Activated naive CD4-positive, alpha-beta T cell treated with anti-CD3 and anti-CD28 coated beads, Interleukin-2, amount 50 U/mL, for 72 hours (primary cell): ENCODE measurements at places on chromosomes 12 and 14.

DNA sequence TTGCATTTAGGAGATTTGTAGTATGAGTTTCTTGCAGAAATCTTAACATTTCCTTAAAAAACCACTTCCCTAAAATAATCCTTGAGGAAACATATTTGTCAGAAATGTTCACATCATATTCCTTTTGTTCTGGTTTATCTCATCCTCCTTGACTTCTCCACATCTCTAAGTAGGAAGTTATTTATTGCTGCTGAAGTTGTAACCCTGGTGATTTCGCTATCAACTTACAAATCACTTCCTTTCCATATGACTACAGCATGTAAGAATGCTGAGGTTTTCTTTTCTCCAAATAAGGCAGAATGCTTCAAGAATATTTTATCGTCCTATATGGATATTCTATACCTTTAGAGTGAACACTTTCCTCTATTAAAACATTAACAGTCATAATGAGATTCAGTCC lies 751.7 kb downstream of the NRXN3 start:
- DNase-seq: no peak

GRCh38 chr14:88698651-88699050 lies 94.1 kb downstream of the EML5 start:
- no peak for DNase-seq

GRCh38 chr14:34593740-34594375 lies 36.1 kb downstream of the SNX6 start:
- DNase-seq: no peak

DNA sequence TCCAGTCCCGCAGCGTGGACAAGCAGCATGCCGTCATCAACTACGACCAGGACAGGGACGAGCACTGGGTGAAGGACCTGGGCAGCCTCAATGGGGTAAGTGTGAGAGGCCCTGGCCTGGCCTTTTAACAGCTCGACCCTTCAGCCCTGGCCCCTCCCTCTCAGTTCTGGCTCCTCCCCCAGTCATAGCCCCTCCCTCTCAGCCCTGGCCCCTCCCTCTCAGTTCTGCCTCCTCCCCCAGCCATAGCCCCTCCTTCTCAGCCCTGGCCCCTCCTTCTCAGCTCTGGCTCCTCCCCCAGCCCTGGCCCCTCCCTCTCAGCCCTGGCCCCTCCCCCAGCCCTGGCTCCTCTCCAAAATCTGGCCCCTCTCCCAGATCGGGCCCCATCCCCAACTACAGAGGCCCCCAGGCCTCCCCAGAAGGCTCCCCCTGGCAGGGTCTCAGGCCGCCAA lies 11.2 kb downstream of the CEP170B start:
- no peak for DNase-seq

- peak; percentile 51 for DNase-seq
These were observed 56.4 kb downstream of the VCPKMT start for GRCh38 chr14:50059763-50060616.

DNA sequence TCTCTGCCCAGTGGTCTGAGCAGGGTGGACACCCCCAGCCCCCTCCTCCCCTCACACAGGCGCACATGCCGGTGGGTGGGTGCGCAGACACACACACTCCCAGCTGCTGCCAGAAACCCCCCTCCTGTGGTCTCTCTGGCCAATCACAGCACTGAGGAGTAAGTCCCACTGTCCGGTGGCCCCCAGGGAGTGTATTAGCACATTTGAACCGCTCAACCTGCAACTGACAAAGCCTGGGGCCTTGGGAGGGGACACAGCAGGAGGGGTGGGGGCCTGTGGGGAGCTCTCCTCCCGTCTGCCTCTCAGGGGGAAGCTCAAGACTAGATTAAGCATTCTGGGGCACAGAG lies 11.7 kb downstream of the FIGNL2 start:
- no peak for DNase-seq

DNA sequence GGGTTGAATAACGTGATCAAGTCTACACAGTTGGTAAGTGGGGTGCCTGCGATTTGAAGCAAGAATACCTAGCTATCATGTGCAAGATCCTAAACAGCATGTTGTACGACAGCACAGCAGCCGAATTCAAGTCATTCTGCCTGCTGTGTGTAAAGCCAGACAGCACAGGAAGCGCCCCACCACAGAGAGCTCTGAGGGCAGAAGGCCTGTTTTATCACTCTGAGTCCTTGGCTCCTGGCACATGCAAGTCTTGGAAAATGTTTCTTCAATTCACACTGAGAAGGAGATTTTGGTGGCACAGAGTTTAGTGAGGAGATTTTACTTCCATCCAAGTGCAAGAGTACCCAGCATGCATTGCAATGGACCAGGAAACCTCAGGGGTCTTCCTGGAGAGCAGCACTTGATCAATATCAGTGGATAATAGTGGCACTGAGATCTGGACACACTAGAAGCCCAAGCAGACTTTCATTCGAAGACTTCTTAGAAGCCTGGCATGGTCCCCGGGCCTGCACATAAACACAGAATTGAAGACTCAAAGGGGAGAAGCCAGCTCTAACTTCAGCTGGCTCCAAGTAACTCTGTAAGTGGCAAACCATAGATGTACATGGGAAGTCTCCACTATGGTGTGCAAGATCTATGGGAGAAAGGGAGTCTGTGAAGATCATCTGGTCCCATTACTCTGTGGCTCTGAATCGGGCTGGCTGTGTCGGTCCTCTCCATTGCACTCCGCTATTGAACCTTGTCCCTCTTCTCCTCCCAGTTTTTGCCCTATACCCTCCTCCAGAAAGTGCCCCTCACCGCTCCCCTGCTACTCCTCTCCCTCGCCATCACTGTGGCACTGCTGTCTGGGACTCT lies 1.5 kb upstream of the KRT1 start:
- DNase-seq: no peak

DNA sequence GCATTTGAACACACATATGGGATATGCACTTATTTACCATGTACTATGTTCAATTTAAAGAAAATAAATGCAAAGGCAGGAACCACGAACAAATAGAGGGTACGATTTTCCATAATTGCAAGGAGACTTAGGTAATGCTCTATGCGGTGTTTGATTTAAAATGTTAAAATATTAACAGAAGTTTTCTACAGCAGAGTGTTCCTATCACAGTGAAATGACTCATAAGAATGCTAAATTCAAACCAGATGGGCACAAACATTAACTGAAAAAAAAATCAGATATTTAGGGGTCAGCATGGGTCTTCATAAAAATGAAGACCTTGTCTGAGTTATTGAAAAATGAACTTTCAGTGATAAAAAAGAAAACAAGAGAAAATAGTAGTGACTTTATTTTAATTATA lies 65.4 kb downstream of the LLPH start:
- no peak for DNase-seq

DNA sequence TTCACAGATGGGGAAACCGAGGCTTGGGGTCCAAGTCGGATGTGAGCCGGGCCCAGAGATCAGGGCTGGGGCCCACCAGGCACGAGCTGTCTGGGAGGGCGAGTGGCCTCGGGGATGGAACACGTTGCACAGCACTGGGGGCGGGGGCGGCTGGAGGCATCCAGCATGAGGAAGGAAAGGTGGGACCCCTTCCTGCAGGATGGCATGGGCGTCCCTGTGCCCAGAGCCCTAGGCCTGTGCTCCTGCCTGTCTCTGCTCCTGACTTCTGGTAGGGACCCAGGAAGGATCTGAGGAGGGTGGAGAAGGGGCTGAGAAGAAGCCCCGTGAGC lies 183.4 kb downstream of the KIF26A start:
- DNase-seq: no peak

DNA sequence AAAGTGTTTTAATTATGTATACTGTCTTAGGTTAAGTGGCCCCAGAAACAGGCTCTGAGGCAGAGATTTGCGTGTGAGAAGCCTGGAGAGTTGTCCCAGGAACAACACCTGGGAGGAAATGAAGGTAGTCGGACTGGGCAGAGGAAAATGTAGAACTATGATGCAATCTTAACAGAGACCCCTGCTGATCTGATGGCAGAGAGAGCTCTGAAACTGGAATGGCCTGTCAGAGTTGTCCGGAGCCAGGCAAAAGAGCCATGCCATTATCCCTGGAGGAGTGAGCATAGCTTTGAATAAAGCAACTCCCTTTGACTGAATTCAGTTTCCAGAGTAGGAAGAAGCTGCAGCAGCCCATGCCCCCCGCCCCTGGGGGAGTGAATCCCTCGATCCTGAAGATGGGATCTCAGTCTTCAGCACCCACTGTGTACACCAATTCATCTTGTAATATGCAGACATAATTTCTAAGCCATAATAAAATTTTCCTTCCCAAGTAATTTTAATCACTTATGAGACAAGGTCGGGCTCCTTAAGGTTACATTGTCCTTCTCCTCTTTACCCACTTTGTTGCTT lies 264.8 kb downstream of the PDZRN4 start:
- no peak for DNase-seq

- DNase-seq: peak; percentile 42
These were observed 441 bp downstream of the RAB5B start for GRCh38 chr12:55974308-55974730.

DNA sequence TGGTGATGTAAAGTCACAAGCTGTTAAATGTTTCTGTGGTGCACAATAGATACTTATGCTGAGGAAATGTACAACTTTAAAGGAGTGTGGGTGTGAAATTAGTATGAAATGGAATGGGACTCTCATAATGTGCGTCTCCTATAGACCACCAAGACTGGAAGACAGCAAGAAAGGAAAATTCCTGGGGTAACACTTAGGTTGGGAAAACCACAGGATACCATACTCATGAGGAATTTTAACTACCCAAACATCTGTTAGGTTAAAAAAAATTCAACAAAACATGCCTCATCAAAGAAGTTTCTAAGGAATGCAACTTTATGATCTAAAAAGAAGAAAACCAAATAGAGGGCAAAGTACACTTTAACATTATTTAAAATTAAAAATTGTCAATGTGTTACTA lies 113.7 kb upstream of the MYF6 start:
- DNase-seq: no peak

DNA sequence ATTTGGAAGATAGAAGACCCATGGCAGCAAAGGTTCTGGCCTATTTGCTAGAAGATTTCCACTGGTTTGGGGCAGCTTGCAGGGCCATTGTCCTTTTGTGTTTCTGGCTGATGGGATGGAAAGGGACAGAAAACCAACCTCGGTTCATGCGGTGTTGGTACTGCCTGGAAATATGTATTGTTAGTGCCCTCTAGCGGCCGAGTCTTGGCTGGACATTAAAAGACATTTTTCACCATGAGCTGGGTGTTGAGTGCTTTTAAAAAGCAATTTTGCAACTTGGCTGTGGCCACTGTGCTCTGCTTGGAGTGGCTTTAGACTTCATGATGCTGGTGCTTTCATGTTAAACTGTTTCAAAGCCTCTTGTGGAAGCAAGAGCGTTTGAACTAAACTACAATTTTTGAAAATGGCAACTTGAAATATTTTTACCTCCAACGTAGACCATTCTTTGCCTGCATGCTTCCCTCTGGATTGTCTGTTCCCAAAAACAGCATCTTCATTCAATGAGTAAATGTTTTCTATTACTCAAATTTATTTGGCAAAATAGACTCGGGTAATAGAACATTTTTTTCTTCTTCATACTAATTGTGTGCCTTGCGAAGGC lies 102.7 kb upstream of the TBX5 start:
- peak; percentile 64 for DNase-seq

DNA sequence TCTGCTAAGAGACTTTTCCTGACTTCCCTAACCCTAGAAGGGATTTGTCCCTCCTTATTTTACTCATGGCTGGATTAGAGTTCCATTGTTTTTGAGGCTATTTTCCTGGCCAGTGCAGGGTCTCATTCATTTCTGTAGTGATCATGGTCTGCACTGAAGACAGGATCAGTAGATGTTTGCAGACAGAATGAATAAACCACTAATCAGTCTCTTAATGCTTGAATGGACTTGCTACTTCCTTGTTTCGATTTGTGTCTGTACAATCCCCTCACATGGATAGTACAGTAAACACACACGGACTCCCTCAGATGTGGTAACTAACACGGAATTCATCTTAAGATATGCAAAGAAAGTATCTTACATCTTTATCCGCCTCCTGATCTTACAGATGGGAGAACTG lies 102.6 kb upstream of the PRB2 start:
- no peak for DNase-seq

GRCh38 chr14:59882957-59883356 lies 12.4 kb upstream of the RTN1 start:
- no peak for DNase-seq

GRCh38 chr12:126798449-126798848 lies 1468.5 kb upstream of the TMEM132C start:
- no peak for DNase-seq

GRCh38 chr12:88052686-88053085 lies 23.5 kb upstream of the C12orf50 start:
- no peak for DNase-seq

- no peak for DNase-seq
These were observed 10.7 kb downstream of the MOAP1 start for GRCh38 chr14:93173943-93174395.

- no peak for DNase-seq
These were observed 200.7 kb downstream of the SLC2A13 start for GRCh38 chr12:39905152-39905551.

DNA sequence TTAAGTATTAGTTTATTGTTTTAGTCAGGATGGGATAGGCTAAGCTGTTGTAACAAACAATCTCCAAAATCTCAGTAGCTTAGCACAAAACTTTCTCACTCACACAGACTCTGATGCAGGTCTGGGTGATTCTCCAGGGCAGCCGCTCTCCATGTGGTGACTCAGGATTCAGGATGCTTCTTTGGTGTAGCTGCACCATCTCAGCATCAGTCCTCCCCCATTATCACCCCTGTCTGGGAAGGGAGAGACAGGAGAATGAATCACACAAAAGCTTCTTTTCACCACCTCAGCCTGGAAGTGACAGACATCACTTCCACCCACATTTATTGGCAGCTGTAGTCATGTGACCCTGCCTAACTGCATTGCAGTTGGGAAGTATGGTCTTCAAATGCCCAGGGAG lies 142.3 kb downstream of the DICER1 start:
- no peak for DNase-seq

DNA sequence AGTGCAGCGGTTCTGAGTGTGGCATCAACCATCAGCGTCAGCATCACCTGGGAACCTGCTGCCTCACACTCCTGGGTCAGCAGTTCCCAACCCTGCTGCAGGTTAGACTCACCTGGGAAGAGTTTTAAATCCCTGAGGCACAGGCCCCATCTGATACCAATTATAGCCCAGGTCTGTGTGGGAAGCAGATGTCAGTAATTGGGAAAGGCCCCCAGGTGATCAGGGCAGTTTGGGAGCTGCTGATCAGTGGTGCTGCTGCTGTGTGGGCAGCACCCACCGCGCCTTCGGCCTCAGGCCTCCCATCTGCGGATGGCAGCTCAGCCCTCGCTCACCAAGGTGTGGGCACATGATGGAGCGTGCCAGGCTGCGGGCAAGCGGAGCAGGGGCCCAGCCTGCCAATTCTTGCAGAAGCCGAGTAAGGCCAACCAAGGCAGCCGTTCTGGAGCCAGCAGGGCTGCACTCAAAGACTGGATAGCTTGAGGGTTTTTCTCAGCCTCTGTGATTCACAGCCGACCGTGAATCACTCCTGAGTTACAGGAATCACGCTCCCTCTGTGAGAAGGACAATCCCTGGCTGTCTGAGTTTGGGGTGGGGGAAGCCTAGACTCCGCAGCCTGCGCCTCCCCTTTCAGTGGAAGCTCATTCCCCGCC lies 155.6 kb upstream of the SFSWAP start:
- DNase-seq: no peak
